ENCODE measurements at places on chromosomes 7 and 10. TPM values are rescaled to one million over a fixed set of nuclear protein-coding genes. Genes with fewer than 3 reads are reported as not detected.

The FAM3C gene
- total RNA-seq = 55.4 TPM

The PRXL2A gene
- total RNA-seq = 89.0 TPM

The PON3 gene
- 1.2 TPM for total RNA-seq

The CFAP58 gene
- 2.0 TPM for total RNA-seq

The FAM20C gene
- 62.4 TPM for total RNA-seq

The HOXA1 gene
- total RNA-seq = 8.8 TPM

The NODAL gene
- not detected for total RNA-seq

The ACSM6 gene
- not detected for total RNA-seq

DNA sequence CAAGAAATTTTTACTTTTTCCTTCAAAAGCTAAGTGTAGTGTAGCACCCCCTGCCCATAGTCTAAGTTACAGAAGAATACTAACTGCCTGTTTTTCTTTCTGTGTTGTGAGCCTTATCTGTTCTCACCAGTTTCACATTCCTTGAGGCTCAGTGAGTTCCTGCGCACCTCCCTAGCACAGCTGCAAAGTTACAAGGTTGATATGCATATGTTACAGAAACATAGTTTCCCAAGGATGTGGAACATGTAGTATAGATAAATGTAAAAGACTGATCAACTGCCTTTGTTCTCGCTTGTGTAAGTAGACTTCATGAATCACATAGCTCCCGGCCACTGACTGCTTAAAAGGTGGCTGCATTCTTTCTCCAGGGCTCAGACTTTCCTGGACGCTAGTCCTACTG is 6.7 kb upstream of the ZNF33B start:
- no peaks in the 10 kb centered on the region for H3K36me3 ChIP-seq
- peaks cover 2% of the 10 kb centered on the region for H3K27me3 ChIP-seq
- H3K4me1 ChIP-seq = no peaks in the 10 kb centered on the region
- no peak for DNase-seq

- no peak overlapping the region for H3K4me3 ChIP-seq
- DNase-seq = no peak
- no peak overlapping the region for H3K27ac ChIP-seq
- H3K4me1 ChIP-seq = no peaks in the 10 kb centered on the region
Observed at GRCh38 chr7:17436126-17436525, 137.7 kb downstream of the AHR start.

DNA sequence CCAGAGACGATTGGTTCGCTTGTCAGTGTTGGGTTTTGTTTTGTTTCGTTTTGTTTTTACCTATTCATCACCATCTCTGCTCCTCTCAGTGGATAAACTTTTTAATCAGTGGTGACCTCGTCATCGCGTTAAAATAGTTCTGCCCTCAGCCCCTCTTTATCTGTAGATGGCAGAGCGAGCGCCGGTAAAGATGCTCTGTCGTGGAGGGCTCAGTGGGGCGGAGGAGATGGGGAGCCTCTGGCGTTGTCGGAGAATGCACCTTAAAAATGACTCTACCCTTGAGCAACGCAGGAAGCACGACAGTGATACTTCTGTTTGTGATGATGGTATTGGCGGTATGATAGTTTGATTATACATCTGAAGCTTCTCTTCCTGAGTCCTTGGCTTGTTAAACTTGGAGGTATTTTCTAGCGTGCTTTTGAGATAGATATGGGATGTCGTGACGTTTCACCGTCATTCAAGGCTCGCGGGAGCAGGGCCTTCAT is 554 bp downstream of the CSGALNACT2 start:
- no peaks in the 10 kb centered on the region for H3K27me3 ChIP-seq
- peaks cover 25% of the 10 kb centered on the region for H3K4me1 ChIP-seq
- H3K4me3 ChIP-seq = peak overlapping the region; percentile 96
- DNase-seq = no peak
- no peaks in the 10 kb centered on the region for H3K36me3 ChIP-seq

GRCh38 chr10:101450277-101451080 is 96.5 kb downstream of the BTRC start:
- no peaks in the 10 kb centered on the region for H3K27me3 ChIP-seq
- no peak overlapping the region for H3K4me3 ChIP-seq
- DNase-seq = no peak

- H3K36me3 ChIP-seq = no peaks in the 10 kb centered on the region
- H3K4me3 ChIP-seq = no peak overlapping the region
- DNase-seq = no peak
Observed at GRCh38 chr7:142542942-142543341, 206.3 kb upstream of the PRSS1 start.

- H3K27ac ChIP-seq = no peak overlapping the region
- H3K4me3 ChIP-seq = no peak overlapping the region
- no peak for DNase-seq
- no peaks in the 10 kb centered on the region for H3K4me1 ChIP-seq
- no peaks in the 10 kb centered on the region for H3K27me3 ChIP-seq
Observed at GRCh38 chr10:1963341-1963740, 226.0 kb upstream of the ADARB2 start.

DNA sequence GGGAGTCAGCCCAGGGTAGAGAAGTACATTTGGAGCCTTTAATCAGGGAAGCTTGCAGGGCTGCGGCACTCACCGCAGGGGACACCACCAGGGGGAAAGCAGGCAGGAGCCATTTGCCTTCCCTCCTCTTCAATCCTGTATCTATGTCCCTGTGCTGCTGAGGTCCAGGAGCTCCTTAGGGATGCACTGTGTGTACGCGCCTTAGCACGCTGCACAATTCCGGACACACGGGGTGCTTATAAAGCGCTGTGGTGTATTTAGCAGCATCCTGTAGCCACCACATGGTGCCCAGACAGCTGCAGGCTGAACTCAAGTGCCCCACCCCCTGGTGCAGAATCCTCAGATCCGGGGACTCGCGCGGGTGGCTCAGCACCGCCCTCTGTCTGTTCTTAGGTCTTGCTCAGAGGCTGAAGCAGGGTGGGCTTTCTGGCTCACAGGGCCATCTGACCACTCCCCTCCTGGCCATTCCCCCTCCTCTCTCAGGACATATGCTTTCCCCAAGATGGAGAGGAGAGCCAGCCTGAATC is 421.4 kb downstream of the SDK1 start:
- no peaks in the 10 kb centered on the region for H3K27me3 ChIP-seq
- H3K36me3 ChIP-seq = no peaks in the 10 kb centered on the region
- H3K27ac ChIP-seq = peak overlapping the region; percentile 5
- H3K4me1 ChIP-seq = no peaks in the 10 kb centered on the region
- no peak overlapping the region for H3K4me3 ChIP-seq

- DNase-seq = no peak
- no peak overlapping the region for H3K27ac ChIP-seq
- no peaks in the 10 kb centered on the region for H3K4me1 ChIP-seq
Observed at GRCh38 chr7:152399344-152399743, 36.5 kb downstream of the KMT2C start.

GRCh38 chr10:37865957-37866803 is 8.8 kb upstream of the ZNF248 start:
- H3K27ac ChIP-seq = no peak overlapping the region
- no peak for DNase-seq
- H3K27me3 ChIP-seq = no peaks in the 10 kb centered on the region
- no peak overlapping the region for H3K4me3 ChIP-seq
- H3K36me3 ChIP-seq = no peaks in the 10 kb centered on the region

- H3K27ac ChIP-seq = no peak overlapping the region
- peaks cover 4% of the 10 kb centered on the region for H3K4me1 ChIP-seq
- no peaks in the 10 kb centered on the region for H3K27me3 ChIP-seq
- no peak overlapping the region for H3K4me3 ChIP-seq
- DNase-seq = no peak
Observed at GRCh38 chr10:3222068-3222467, 49.5 kb upstream of the PITRM1 start.

GRCh38 chr10:71082960-71083715 is 129.2 kb upstream of the UNC5B start:
- H3K4me1 ChIP-seq = no peaks in the 10 kb centered on the region
- peaks cover 3% of the 10 kb centered on the region for H3K27me3 ChIP-seq
- H3K4me3 ChIP-seq = no peak overlapping the region
- H3K27ac ChIP-seq = no peak overlapping the region

DNA sequence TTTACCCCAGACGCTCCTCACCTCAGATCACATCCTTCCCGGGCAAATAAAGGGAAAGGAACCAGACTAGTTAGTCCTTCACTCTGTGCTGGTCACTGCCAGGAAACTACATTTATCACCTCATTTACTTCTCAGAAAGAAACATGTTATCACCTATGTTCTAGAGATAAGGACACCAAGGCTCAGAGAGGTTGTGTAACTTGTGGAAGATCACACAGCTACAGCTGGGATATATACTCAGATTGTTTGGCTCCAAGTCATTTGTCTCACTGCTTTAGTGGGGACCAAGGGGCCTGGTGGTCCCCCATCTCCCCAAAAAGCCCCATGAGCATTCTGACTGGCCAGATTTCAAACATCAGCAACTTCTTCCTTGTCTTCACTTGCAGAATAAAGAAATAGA is 17.5 kb upstream of the BTBD16 start:
- H3K36me3 ChIP-seq = peaks cover 8% of the 10 kb centered on the region
- no peak for DNase-seq
- H3K4me1 ChIP-seq = no peaks in the 10 kb centered on the region
- H3K27ac ChIP-seq = no peak overlapping the region

DNA sequence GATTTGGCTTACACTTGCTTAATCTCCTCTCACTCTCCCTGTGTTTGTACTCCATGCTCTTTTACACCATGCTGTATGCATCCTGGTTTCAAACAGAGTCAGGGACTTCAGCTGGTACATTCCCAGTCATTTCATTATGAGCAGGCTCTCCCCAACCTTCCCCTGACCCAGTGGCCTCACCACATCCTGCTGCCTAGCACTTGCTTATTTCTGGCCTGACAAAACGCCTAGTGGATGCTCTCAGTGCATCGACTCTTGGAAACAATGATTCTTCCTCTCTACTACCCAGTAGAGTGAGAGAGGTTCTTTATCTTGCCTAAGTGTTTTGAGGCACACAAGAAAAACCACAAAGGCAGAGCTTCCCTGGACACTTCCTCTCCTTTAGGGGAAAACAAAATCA is 63.4 kb downstream of the CAV1 start:
- peak overlapping the region; percentile 89 for H3K27ac ChIP-seq
- peaks cover 34% of the 10 kb centered on the region for H3K4me1 ChIP-seq
- H3K27me3 ChIP-seq = no peaks in the 10 kb centered on the region
- no peaks in the 10 kb centered on the region for H3K36me3 ChIP-seq
- no peak overlapping the region for H3K4me3 ChIP-seq
- no peak for DNase-seq

DNA sequence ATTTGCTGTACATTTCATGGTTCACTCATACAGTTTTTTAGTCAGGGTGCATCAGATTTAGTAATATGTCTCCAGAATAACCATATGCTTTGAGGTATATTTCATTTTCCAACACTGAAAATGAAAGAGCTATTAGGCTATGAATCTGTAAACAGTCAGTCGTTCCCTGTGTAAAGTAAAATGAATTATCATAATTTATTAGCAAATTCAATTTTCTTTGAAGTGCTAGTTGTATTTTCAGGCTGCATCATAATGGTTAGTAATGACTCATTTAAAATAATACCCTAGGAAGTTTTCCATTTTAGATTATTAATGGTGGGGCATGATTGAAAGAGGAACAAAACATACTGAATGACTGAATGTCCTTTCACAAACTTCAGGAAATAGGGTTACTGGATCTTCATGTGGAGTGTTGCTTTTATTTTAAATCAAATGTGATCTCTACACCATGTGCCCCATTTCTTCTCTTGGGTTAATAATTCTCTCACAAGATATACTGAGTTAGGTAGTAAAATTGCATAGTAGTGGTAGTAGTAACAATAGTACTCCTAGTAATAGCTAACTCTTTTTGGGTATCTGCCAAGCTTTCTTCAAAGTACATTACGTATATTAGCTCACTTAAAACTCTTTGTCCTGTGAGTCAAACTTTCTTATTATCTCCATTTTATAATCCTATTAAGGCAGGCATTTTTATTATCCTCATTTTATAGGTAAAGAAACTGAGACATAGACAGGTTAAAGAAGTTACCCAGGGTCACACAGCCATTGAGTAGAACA is 476.5 kb downstream of the SUGCT start:
- no peaks in the 10 kb centered on the region for H3K4me1 ChIP-seq
- H3K4me3 ChIP-seq = no peak overlapping the region
- H3K36me3 ChIP-seq = no peaks in the 10 kb centered on the region
- H3K27me3 ChIP-seq = no peaks in the 10 kb centered on the region
- DNase-seq = no peak

DNA sequence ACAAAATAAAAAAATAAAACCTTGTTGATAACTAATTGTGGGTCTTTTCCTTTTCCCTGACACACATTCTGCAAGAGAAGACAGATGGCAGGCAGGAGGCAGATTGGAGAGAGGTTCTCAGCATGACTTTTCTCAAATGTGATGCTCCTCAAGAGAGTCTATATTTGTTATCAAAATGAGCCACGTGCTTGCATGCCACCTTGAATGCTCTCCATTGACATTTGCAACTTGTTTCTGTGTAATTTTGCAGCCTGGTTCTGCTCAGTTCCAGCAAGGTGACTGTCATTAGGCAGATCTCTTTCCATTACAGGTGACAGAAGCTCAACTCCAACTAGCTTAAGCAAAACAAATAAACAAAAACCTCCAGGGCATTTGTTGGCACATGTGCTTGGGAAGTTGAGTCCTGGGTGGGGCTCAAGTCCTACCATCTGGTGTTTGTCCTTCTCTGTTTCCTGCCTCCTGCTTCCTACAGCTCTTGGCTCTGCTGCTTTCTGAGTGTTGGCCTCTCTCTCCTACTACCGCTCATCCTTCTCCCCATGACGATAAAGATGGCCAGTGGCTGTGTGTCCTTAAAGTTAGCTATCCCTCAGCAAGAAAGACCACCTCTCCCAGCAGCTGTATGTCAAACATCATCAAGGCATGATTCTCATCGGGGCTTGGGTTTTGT is 56.7 kb downstream of the GRK5 start:
- no peaks in the 10 kb centered on the region for H3K27me3 ChIP-seq
- H3K27ac ChIP-seq = no peak overlapping the region
- no peaks in the 10 kb centered on the region for H3K36me3 ChIP-seq
- no peak overlapping the region for H3K4me3 ChIP-seq
- DNase-seq = no peak
